ENCODE measurements at places on chromosomes 5 and 9.

GRCh38 chr9:18501949-18502348, 28.0 kb downstream of the ADAMTSL1 start:
- DNase-seq: no peak

GRCh38 chr5:90022002-90022710, 387.4 kb downstream of the CETN3 start:
- no peak for DNase-seq

DNA sequence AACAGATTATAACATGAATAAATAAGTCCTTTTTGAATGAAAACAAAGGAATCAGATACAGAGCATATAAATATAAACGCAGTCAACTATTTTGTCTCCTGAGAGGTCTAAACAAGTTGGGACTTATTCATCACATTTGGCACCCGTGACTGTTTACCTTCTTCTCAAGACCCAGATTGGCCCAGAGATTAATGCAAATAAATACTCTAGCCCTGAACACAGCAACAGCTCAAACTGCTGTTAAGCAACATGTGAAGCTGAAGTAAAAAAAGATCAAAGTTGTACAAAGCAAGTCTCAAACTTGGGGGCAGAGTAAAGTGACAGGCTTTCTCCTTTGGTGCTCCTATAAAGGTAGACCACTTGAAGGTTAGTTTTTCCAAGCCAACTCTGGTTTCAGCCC, 95.0 kb upstream of the NR5A1 start:
- no peak for DNase-seq

DNA sequence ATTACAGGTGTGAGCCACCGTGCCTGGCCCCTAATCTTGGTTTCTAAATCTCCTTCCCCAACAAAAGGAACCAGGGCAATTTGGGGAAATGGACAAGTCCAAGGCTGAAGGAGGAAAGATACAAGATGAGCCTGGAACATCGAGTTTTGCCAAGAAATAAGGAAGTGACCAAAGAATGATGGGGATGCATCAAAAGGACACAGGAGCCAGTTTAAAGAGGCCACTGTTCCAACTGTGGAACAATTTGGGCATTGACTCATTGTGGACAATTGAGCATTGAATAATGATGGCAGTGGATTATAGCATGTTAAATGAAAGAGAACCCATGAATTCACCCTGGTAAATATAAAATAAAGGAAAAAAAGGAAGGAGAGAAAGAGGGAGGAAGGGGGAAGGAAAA, 47.5 kb downstream of the DUSP1 start:
- no peak for DNase-seq

- DNase-seq: peak; percentile 14
Measured at GRCh38 chr5:78320401-78320800, 25.9 kb upstream of the AP3B1 start.

GRCh38 chr5:128053291-128053954, 30.1 kb upstream of the SLC12A2 start:
- DNase-seq: no peak

GRCh38 chr9:98885575-98886295, 58.0 kb upstream of the COL15A1 start:
- DNase-seq: no peak

DNA sequence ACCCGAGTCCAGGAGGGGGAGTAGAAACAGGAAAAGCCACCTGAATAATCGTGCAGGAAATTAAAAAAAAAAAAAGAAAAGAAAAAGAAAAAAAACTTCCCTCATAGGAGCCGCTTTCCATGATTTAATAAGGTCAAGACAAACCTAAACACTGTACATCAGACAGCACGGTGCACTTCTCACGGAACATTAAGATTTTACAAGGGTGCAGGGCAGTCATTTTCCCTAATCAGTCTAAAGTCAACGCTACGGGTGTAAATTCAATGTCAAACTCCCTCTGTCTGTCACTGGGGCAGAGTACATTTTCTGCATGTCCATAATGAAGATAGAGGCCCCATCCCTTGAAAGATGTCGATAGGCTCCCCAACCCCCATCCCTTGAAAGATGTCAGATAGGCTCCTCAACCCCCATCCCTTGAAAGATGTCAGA, 139.7 kb downstream of the TSSK1B start:
- no peak for DNase-seq

GRCh38 chr9:61674465-61674864, 484.6 kb downstream of the SPATA31A7 start:
- DNase-seq: no peak

Data from CD4-positive, alpha-beta T cell treated with Interleukin-15 for 4 hours (primary cell).